SHP77 treated with DMSO at 0.1 percent for 48 hours (cell line): ENCODE measurements at places on chromosomes 16 and 17.
A peak's percentile ranks its signal among the peaks of the same experiment; 100 is the strongest.

DNA sequence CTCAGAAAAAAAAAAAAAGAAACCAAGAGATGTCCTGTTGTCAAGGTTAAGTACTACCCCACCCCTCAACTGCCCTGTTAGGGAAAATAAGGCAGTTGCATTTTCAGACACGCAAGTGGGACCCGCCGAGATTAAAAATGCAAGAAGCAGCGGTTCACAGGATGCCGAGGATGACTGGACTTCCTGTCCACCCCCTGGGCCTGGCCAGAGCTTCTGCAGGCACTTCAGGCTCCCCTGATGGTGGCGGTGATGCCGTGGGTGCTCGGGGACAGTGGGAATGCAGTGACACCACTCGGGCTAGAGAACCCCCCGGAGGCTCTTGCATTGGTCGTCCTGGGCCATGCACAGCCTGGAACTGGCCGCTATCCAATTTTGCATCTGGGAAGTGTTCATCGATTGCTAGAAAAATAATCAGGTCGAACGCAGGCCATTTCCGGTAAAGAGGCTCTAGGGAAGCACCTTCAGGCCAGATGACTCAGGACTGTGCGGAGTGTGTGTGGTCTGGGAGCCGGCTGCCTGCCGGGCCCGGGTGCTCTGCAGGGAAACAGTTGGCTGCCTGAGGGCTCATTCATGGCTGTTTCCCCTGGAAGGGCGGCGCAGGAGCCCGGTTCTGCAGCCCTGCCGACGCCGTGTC lies 13.4 kb upstream of the CRISPLD2 start:
- peak; percentile 86 for DNase-seq

DNA sequence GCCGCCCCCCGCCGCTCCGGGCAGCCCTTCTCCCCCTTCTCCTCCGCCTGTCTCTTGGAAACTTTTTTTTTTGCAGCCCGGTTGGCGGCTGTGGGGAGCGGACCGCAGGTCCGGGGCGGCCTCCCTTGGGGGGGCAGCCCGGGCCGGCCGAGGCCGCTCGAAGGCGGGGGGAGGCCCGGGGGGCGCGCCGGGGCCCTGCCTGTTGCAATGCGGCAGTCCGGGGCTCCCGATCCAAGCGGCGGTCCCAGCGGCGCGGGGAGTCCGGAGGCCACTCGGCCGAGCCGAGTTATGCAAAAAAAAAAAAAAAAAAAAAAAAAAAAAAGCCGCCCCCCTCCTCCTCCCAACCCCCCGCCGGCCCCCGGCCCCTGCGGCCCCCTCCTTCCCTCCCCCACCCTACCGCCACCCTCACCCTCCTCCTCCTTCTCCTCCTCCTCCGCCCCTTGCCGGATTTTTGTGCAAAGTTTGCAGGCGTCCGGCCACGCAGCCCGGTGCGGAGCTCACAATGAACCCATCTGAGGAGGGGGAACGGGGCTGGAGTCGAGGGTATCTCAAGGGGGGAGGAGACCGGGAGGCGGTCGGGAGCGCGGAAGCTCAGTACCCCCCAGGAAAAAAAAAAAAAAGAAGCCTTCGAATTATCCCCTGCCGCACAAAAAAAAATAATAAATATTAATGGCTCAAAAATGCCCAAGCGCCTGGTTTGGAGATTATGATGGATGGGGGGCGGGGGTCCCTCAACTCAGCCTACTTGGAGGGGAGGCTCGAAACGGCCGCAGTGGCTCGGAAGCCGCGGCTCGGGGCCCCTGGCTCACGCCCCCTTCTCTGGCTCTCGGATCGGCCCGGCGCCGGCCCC lies at the start of gene ZNF423:
ZNF423 (minus strand) TSS at position 291 of the 850 bp plus-strand sequence. CDS start 338 bp downstream, outside the sequence.
- no peak for DNase-seq

DNA sequence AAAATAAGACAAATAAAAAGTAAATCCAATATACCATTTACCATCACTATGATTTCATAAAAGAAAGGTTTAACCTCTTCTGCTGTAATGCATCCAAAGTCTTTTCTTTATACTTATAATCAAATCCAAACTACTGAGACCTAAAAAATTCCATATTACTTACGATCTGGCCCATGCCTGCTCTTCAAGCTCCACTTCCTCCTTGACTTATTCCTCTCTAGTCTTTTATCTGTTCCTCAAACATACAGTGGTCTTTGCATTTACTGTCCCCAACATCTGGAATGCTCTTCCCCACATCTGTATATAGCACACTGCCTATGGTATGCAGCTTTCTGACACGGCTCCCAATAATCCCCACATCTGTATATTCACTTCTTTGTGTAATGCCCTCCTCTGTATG lies 33.8 kb downstream of the PCTP start:
- DNase-seq, result no peak

GRCh38 chr16:53920988-53921387 lies 217.0 kb downstream of the FTO start:
- DNase-seq, result no peak

- peak; percentile 89 for DNase-seq
Observed at GRCh38 chr17:8120520-8121406, 2.4 kb upstream of the ALOXE3 start.
